ENCODE measurements at places on chromosomes 3 and 15.

DNA sequence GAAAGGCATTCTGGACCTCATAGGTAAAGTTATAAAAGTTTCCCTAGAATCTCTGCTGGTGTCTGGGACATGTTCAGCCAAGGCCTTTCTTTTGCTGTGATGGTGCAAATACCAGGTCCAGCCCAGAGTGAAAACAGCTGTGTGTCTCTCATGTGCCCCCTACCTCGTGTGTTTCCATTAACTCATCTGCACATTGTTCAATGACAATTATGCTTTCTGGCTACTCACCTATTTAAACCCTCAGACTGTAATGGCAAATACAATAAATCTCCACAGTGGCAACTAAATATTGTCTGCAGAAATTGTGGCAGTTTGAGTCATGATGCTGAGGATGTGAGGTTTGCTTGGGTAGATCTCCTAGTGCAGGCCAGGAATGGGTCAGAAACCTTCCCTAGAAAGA, 53.1 kb upstream of the GALNT15 start:
- no peak for DNase-seq

DNA sequence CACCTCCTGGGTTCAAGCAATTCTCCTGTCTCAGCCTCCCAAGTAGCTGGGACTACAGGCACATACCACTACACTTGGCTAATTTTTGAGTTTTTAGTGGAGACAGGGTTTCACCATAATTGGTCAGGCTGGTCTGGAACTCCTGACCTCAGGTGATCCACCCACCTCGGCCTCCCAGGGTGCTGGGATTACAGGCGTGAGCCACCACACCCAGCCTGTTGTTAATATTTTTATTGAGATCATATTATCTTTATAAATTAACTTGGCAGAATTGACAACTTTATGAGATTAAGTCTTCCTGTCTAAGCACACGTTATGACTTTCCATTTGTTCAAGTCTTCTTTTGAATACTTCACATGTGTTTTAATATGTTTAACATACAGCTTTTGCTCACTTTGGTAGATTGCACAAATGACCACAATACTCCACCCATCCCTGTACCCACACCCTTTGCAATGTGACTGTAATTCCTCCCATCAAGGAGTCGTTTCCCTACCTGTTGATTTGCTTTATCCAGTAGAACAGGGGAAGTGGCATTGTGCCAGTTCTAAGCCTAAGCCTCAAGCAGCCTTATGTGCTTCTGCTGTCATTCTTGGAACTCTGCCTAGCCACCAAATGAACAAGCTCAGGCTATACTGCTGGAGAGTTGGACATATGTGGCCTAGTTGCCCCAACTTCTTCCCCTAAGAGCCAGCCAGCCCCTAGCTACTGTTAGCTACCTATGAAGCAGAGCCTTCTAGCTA, 8.2 kb downstream of the XYLB start:
- DNase-seq = no peak

DNA sequence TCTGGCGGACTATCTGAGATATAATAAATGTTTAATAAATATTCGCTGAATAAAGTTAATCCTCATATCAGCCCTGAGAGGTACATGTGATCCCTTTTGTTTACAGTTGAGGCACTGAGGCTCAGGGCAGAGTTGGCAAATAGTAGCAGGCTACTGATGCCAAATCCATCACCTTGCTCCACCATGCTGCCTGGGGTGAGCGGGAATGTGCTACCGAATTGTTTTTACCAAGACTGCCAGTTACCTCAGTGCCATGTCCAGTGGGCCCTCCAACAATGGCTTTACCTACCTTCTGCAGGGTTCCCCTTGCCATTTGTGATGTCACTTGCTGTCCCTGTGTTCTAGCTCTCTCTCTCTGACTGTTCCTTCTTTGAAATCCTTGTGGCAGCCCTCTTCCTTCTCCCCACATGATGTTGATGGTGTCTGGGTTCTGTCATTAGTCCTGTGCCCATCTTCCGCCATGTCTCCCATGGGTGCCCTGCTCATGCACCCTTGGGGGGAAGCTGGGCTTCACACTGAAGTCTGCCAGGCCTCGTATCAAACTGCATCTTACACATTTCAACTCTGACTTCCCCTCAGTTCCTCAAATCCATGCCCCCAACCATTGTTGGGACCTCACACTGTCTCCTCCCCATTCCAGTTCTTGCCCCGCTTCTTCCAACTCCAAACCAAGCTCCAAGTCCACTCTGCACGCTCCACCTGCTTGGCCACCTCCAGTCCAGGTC, 35.4 kb downstream of the SLCO2A1 start:
- no peak for DNase-seq

DNA sequence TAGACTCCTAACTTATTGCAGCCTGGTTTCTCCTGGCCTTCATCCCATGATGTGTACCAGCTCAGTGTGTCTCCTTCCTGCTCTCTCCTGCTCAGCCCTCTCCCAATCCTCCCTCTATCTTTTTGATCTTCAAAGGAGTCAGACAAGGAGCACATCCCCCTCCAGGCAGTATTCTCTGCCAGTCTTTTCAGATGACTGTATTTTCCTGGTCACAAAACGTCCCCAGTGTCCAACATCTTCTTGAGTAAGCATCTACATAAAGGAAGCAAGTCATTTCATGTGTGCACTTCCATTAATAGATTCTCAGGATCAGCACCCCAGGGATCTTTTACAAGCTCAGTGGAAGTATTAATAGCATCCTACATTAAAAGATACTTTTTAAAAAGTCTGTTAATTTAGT, 148.9 kb upstream of the THBS1 start:
- no peak for DNase-seq

DNA sequence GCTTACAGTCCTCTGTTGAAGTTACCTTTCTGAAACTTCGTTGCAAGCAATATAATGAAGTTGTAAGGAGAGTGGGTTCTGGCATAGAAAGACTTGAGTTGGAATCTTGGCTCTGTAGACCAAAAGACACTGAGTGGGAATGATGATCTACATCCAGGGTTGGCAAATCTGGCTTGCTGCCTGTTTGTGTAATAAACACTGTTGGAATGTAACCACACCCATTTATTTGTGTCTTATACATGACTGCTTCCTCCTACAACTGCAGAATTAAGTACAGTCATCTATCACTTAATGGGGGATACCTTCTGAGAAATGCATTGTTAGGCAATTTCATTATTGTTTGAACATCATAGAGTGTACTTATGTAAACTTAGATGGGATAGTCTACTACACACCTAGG, 178.4 kb upstream of the SUCLG2 start:
- DNase-seq = no peak

DNA sequence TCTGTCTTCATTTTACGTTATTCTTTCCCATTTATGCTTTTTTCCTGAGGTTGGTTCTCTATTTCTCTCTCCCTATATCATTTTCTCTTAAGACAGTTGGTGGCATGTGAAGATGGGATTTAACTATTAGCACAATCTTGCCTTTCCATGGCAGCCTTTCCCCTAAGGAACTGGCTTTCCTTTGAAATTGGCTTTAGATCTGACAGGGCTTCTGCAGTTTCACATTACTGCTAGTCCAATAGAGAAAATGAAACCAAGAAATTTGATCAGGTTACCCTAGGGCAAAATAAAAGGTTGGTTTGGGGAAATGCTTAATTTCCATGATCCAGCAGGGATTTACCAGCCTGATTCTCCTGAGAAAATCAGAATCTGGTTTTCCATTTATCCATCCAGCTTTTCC, 22.7 kb upstream of the CHL1 start:
- DNase-seq = no peak

DNA sequence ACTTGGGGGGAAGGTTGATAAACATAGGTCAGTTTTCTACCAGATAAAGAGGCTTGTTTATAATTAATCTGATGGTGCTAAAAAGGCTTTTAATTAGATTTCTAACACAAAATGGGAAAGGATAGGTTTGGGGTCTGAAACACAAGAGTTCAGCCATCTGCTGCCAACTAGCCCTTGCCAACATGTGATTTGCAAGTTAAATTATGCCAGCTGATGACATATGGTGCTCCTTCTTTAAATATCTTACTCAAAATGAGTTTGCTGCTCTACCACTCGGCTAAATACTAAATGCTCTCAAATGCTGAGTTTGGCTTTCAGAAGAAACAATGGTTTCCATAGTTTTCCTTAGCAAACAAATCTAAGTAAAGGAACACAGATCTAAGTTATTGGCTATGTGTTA, 557.8 kb upstream of the CCDC54 start:
- no peak for DNase-seq

DNA sequence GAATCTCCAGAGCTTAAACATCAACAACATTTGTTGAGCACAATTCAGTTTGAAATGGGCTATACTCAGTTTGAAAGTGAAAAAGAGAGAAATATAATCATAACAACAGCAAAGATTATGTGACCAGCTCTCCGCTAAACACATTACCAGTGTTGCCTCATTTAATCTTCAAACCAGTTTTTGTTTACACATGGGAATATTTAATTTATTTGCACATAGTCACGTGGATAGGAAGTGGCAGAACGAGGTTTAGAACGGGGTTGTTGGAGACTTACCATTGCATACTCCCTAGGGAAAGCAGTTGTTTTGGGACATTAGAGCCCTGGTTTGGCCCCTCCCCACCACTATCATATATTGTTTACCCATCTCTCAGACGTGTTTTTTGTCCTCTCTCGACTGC, 77.2 kb downstream of the IL1RAP start:
- DNase-seq = no peak
